Stimulated activated CD4-positive, alpha-beta T cell treated with anti-CD3 and anti-CD28 coated beads, Interleukin-15, amount 100 ng/mL, for 1 hour (primary cell): ENCODE measurements at places on chromosomes 6 and 20.

GRCh38 chr6:1392813-1393640 is 3.7 kb downstream of the FOXF2 start:
- no peak for DNase-seq

GRCh38 chr20:12835999-12836398 is 172.8 kb upstream of the SPTLC3 start:
- DNase-seq, result no peak

- no peak for DNase-seq
Measured at GRCh38 chr6:167092672-167093339, 30.1 kb upstream of the CCR6 start.

DNA sequence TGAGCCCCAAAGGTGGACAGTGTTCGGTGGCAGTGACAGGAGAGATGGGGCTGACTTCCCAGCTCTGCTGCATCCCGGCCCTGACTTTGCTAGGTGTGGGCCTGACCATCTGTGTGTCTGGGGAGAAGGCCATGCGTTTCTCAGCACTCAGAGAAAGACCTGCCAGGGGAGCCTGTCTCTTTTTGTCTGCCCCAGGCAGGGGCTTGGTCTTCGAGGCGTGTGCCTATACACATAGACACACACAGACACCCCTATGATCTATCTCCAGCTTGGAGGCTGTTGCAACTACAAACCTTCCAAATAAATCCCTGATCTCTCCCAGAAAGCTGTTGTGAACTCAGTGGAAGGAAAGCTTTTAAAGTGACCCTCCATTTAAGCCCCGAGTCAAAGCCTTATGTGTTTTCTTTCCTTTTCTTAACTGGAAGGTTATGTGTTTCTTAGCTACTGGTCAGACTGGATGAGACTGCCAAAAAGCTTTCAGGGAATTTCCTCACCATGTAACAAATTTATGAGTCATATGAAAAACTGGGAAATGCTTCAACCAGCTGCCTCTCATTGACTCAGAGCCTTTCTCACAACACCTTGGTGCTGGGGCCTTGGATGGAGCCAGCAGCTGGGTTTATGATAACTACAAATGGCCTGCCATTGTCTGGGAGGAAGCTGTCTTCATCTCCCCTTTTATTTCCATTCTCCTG is 102.6 kb downstream of the CDC5L start:
- DNase-seq, result no peak

- no peak for DNase-seq
Measured at GRCh38 chr6:65799389-65799788, 92.4 kb upstream of the EYS start.

- DNase-seq, result no peak
Measured at GRCh38 chr6:150766201-150766997, 99.1 kb upstream of the MTHFD1L start.

GRCh38 chr6:56742122-56742791 is 99.6 kb upstream of the DST start:
- DNase-seq, result no peak

DNA sequence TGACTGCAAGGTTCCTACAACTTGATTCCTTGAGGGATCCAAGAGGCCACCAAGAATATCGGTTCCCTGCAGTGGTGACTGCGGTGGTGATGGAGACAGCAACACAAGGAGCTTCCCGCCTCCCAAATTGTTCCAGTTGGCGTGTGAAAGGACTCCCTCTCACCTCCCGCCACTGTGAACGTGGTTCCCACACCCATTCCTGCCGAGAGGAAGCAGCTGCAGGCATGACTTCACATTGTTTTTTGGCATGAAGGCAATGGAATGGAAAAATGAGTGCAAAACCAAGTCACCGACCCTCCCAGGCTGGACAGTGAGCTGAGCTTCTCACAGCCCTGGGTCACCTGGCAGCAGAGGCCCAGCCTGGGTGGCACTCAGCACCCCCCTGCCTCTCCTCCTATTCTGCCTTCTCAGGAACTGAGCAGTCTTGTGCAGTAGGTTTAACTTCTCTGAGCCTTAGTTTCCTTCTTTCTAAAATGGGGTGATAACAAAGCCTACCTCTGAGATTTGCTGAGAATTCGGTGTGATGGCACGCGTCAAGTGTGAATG is 75.0 kb downstream of the CNKSR3 start:
- no peak for DNase-seq

DNA sequence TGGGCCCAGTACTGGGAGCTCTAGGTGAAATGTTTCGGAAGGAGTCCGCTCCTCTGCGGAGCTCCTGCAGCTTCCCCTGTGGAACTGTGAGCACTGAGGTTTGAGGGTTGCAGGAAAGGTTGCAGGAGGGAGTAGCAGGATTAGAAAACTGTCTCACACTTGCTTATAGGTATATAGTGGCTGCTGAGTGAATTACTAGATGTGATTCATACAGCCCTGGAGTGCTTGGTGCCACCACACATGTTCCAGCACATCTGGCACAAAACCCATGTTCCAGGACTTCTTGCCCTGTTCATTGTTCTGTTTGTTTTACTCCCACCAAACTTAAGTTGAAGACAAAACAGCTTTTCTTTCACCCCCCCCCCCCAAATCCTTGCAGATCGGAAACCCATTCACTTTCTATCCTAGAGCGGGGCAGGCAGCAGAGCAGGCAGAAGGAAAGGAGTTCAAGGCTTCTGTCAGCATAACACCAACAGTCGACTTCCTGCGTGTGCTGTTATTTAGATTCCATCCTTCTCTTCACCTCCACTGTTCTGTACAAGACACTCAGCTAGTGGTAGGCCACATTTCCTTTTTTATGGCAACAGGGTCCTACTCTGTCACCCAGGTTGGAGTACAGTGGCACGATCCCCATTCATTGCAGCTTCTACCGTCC is 669 bp upstream of the PEX6 start:
- DNase-seq, result no peak

GRCh38 chr20:31822421-31823330 is 3.5 kb downstream of the MYLK2 start:
- DNase-seq, result peak; percentile 43

DNA sequence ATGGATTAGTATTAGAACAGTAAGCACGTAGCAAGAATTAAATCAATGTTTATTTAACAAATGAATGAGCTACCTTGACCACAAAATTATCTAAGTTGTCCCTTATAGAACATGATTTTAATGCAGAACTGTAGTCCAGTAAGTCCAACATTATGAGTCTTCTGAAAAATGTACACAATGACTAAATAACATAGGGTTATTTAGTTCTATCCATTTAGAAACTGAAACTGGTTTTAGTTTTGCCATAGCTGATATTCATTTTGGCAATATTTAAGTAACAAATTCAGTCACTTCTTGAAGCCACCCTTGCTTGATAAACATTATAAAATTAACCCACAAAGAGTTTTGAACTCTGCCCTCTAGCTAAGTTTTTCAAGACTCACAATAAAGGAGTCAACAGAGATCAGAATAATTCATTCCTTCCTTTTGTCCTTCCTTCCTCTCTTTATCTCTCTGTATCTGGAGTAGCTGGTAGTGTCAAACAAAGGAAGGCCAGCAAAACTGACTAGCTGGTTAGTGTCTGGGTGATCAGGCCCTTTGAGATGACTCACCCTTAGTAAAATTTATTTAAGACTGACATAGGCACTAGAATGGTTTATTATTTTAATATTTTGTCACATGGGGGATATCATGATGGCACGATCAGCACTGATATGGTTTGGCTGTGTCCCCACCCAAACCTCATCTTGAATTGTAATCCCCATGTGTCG is 115.1 kb downstream of the BTBD9 start:
- no peak for DNase-seq

- no peak for DNase-seq
Measured at GRCh38 chr6:46684771-46685170, 2.9 kb upstream of the TDRD6 start.

DNA sequence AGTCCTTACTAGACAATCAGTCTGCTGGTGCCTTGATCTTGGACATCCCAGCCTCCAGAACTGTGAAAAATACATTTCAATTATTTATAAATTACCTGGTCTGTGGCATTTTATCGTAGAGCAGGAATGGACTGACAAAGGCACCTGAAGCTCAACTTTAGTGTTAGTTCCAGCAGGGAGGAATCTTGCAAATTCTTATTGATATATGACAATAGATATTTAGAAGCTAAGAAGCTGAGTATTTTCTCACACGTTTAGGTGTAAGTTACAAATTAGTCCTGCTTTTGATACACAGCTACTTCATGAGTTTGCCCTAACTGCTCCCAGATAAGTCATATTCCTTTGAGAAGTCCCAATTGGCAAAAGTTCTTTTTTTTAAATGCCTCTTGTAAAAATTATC is 138.0 kb upstream of the ZNF217 start:
- DNase-seq, result no peak

DNA sequence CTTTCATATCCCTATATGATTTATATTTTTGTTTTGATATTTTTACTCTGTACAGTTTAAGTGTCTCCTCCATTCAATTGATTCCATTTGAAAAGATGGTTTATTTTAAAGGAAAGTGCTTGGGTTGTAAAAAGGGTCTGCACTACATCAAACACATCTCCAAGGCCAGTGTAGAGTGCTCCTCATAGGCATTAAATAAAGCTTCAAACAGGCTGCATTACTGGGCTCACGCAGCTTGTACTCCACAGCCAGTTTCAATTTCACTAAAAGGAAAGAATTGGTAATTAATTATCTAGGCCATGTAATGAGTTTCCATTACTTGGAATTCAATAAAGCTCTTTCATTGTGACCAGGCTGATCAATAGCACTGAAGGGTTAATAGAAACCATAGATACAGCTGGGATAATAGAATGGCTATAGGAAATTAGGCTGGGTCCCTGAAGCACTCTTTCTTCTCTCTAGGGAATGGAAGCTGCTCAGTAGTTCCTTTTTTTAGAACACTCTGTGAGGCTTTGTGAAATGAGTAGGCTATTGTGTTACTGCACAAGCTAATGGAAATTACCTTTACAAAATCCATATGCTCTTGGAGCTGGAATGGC is 442.2 kb downstream of the RNF144B start:
- no peak for DNase-seq

GRCh38 chr6:41826343-41827022 is 39.0 kb downstream of the TOMM6 start:
- no peak for DNase-seq

DNA sequence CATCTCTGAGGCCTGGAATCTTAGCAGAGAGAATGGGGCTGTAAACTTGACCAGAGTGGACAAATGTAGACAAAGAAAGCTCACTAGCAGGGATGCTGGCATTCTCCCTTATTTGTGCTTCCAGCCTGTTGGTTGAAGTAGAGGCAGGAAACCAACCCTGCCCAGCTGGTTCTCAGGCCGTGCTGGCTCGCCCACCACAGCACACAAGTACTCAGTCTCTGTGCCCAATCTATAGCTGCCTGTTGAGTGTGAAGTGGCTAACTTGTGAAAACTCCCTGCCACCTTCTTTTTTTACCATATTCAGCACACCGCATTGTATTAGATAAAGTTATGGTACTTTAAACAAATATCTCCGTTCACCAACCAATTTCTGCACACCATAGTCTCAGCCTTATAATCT is 37.3 kb downstream of the HDDC2 start:
- no peak for DNase-seq

DNA sequence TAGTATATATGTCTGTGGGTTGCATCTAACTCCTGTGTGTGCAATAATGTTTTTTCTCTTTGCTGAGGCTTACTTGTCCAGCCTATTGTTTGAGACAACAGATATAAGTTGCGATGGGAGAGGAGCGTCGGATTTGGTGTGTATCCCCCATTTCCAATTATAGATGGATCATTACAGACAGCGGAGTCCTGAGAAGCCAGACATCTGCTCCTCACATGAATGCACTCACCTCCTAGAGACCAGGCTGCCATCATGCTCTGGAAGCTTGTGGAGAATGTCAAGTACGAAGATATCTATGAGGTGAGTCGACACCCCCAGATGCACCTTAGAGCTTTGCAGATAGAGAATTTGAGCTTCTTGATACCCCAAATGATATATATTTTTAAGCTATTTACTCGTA is at the start of gene TFAP2B:
Gene TFAP2B (plus strand): TSS at position 199 of the 400 bp plus-strand sequence. CDS start 21 bp downstream, at position 220.
- DNase-seq, result no peak

GRCh38 chr20:48944663-48945297 is 23.3 kb downstream of the ARFGEF2 start:
- no peak for DNase-seq

GRCh38 chr6:149075616-149076354 is 241.7 kb upstream of the TAB2 start:
- DNase-seq, result no peak

GRCh38 chr6:118718297-118718696 is 66.9 kb upstream of the CEP85L start:
- DNase-seq, result no peak

- no peak for DNase-seq
Measured at GRCh38 chr6:117818449-117818848, 88.6 kb upstream of the SLC35F1 start.

DNA sequence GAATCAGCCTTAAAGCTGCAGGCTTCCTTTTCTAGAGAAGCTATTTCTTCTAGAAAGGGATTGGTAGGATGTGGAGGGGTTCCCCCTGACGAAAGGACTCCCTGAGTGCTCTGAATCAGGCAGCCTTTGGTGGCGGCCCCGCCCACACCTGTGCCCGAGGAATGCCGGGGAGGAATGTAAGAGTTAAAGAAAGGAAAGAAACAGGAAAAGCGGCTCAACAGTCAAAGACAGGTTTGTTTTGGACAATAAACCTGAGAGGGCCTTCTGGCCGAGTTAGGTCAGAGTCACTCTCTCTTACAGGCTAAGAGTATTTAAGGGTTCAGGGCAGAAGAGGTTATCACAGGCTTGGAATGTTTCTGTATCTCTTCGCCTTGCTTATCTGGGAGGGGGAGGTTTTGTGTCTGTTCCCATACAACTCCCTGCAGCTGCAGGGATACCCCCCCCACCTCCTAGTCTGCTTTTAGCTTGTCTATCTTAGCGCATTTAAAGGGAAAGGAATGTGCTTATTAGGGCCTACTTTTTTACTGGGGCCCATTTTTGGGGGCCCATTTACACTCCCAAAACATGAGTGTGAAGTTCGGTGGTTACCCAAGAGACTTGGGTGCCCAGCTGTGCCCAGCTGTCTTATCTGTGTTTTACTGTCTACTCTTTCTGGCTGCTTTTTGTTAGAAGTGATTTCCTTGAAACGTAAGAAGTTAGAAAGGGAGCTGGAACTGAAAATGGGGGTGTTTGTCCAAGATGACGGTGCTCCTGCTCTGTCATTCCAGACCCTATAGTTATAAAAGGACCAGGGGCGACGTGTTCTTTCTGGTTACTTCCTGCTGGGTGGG is 32.8 kb downstream of the DYNLT1 start:
- no peak for DNase-seq

GRCh38 chr6:142474531-142475289 is 172.9 kb downstream of the ADGRG6 start:
- no peak for DNase-seq
